Right renal pelvis (tissue), 4 donors: ENCODE measurements at places on chromosomes 12 and 14. TPM values are rescaled to one million over a fixed set of nuclear protein-coding genes. Genes with fewer than 3 reads are reported as not detected.

- DNase-seq: no peak
Measured at GRCh38 chr14:90788031-90788430, 28.2 kb downstream of the TTC7B start.

DNA sequence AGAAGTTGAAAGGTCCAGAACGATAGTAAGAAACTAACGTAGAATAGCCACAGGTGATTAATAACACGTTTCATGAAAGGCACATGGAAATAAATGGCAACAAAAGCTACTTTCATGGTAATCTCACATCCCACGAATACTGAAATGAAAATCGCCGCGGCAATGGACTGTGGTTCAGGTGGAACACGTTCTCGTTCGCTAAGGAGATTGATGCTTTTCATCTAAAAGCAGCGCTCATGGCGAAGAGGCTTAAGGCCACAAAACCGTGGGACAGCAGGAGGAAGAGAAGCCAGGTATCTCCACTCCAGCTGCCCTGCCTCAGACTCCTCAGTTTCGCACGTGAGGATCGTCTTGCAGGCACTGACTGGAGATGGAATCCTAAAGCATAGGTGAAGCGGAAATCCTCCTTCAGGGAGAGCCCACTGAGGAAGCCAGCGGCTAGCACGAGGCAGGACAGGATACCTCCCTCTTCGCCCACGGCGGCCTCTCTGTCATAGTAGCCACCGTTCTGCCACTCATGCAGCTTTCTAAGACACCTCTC is 696 bp upstream of the GPHN start:
- DNase-seq: peak; percentile 17

DNA sequence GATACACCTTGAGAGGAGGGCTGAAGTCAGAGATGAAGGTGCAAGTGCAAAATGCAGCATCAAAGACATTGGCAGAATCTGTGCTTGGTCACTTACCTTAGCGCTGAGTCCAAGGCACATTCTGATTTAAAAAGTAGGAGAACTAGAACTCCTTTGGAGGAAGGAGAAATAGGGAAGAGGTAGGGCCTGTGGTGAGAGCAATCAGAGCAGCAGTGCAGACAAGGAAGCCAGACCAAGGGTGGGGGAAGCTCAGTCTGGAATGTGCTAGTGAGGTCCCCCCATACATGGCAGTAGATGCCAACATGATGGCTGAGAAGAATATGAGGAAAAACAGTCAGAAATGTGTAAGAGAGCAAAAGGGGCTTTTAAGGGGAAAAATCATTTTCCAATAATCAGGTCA is 206.5 kb downstream of the SSPN start:
- DNase-seq: no peak

GRCh38 chr14:99624971-99625370 is 20.0 kb upstream of the HHIPL1 start:
- DNase-seq: no peak

GRCh38 chr14:24913746-24914145 is 136.2 kb downstream of the STXBP6 start:
- DNase-seq: no peak

GSG1 gene
- polyA plus RNA-seq: 0.61 TPM
